Stimulated activated CD4-positive, alpha-beta T cell treated with anti-CD3 and anti-CD28 coated beads, Interleukin-15, amount 100 ng/mL, for 1 hour (primary cell): ENCODE measurements at places on chromosomes 4 and X.
A peak's percentile ranks its signal among the peaks of the same experiment; 100 is the strongest.

- DNase-seq: no peak
Observed at GRCh38 chr4:38387348-38387747, 276.7 kb upstream of the KLF3 start.

- DNase-seq: no peak
Observed at GRCh38 chrX:121457096-121457495, 409.7 kb downstream of the GLUD2 start.

GRCh38 chr4:157265281-157265680 lies 44.8 kb downstream of the GRIA2 start:
- no peak for DNase-seq

- no peak for DNase-seq
Observed at GRCh38 chr4:42460043-42460442, 62.8 kb downstream of the SHISA3 start.

DNA sequence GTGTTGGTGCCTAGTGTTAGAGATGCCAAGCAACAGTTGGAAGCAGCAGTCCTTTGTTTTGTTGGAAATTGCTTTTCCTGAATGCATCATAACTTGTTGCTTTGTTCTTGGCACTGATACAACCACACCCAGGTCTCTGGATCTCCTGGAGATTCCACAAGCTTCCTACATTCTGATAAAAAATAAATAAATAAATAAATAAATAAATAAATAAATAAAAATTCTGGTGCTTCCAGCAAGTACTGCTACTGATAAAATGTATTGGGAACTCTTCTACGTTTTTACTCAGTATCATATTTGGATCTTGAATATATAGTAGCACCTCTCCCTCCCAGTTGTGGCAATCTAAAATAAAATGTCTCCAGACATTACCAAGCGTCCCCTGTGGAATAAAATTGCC lies 62.7 kb upstream of the GRID2 start:
- no peak for DNase-seq

- DNase-seq: no peak
Observed at GRCh38 chr4:87937523-87937922, 38.0 kb upstream of the SPP1 start.

DNA sequence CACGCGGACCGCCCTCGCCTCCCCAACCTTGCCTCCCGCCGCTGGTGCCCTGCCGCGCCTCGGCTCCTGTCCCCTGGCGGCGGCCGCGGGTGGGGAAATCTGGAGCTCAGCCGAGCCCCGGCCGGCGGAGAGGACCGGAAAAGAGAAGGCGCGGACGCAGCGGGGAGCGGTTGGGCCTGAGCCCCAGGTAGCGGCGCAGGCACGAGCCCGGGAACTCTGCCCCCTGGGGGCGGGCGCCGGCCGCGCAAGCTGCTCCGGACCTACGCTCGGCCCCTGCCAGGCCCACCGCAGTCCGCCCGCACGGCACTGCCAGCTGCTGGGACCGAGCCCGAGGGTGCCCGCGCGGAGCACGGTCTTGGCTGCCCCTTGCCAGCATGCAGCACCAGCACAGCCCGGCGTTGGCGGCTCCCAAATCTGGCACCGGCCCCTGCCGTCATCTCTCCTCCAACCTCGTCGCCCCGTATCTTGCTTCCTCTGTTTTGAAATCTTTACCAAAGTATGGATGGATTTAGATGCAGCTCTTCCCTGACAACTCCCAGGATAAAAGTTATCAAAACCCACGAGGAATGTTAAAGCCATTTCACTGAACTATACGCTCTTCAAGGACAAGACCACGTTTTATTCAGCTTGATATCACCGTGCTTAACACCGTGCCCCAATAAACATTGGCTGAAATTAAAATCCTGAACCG lies at the start of gene PRSS12:
TSS of gene PRSS12 (minus strand) at position 161 of the 691 bp plus-strand sequence. CDS start 283 bp downstream, outside the sequence.
- DNase-seq: no peak

DNA sequence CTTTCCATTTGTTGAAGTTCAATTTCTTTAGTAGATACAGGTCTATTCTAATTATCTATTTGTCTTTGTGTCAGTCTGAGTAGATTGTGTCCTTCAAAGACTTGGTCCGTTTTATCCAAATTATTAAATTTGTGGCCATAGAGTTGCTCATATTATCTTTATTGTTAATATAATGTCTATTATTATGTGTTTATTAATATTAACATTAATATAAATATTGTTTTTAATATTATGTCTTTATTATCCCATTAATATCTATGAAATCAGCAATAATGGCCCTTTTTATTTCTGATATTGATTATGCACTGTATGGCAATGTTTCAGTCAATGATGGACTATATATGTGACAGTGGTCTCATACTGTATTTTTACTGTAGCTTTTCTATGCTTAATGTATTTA lies 2067.3 kb upstream of the AGA start:
- no peak for DNase-seq

- DNase-seq: no peak
Observed at GRCh38 chr4:170248029-170248428, 158.3 kb upstream of the AADAT start.

DNA sequence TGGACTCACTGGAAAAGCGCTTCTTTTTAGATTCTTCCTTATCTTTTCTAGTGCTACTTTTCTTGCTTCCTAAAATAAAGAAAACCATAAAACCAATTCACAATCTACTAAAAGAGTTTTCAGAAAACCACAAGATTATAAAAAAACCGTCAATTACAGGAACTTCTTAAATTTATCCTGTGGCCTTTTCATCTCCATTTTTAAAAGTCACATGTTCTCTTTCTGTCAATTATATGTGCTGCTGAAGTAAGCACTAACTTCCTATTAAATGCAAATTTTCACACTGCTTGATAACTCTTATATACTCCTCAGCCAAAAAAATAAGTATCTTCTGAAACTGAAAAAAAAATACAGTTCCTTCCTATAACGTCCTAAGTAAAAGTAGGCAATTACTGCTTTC lies 32.8 kb downstream of the CENPC start:
- DNase-seq: no peak

DNA sequence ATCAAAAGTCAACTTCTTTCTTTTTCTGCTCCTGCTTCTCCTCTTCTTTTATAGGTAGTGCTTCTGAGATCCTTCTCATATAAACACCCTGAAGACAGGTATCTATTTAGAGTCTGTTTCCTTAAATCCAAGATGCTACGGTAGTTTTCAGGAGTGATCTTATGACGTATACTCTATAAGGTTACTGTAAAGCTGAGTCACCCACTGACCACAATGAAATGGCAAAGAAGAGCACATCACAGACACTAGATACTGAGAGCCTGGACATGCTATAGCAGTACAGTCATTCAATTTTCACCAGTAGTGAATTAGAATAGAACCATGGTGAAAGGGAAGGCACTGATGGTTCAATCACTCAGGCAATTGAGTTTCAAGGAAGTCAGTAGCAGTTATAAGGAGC lies 412.5 kb downstream of the ADAM29 start:
- DNase-seq: no peak

DNA sequence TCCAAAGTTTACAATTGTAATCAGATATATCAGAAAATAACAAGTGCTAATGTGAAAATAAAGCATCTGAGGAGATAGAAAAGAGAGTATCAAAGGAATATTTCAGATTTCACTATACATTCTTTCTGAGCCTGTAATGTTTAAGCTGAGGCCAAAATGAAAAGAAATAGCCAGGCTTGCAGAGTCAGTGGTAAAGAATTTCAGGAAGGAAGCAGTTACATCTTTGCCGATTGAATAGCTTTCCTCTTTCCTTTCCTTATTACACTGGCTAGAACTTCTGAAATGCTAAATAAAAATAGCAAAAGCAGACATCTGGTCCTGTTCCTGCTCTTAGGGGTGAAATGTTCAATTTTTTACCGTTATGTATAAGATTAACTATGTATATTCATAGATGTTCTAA lies 1441.6 kb upstream of the PCDH7 start:
- no peak for DNase-seq

GRCh38 chr4:114180481-114180880 lies 201.0 kb upstream of the ARSJ start:
- DNase-seq: peak; percentile 29

DNA sequence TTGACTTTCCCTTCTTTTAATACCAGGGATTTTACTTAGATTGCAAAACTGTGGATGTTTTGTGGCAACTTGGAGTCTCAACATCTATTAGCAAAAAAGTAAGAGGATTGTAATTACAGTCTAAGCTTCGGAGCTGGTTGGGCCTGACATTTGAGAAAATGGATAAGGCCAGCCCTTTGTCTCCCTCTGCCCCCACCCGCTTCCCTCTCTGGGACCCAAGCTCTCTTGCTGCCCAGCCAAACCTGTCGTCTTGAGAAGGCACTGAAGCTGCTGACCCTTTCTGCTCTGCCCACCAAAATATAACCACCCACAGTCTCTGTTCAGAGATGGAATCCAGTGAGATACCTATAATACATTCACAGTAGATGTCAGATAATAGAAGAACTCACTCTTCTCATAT lies 49.6 kb downstream of the SHROOM3 start:
- DNase-seq: no peak

GRCh38 chr4:22456291-22456690 lies 59.6 kb downstream of the ADGRA3 start:
- DNase-seq: no peak

- no peak for DNase-seq
Observed at GRCh38 chr4:177511611-177512010, 69.4 kb upstream of the AGA start.

GRCh38 chr4:168514249-168514852 lies 17.5 kb downstream of the PALLD start:
- DNase-seq: no peak

DNA sequence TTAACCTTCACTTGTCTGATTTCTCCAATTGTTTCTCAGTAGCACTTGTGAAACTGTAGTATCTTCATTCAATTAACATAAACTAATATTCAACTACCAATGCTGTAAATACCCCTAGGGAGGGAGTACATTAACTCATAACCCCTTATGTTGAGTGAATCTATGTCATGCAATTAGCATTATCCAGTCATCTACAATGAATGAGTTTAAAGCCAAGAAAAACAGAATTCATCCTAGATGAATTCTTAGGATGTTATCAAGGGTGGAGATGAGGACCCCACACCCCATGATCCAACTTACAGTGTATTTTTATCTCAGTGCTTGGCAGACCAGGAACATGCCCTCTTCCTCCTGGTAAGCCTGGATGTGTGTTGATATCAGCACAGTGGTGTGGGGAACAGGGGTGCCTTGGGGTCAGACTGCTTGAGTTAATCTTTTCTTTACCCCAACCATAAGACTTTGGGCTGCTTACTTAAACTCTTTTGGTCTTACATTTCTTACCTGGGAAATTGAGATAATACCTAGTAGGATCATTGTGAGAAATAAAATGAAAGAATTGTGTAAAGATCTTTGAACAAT lies 62.1 kb upstream of the SCOC start:
- DNase-seq: no peak

- no peak for DNase-seq
Observed at GRCh38 chr4:86554646-86555045, 39.5 kb upstream of the PTPN13 start.

DNA sequence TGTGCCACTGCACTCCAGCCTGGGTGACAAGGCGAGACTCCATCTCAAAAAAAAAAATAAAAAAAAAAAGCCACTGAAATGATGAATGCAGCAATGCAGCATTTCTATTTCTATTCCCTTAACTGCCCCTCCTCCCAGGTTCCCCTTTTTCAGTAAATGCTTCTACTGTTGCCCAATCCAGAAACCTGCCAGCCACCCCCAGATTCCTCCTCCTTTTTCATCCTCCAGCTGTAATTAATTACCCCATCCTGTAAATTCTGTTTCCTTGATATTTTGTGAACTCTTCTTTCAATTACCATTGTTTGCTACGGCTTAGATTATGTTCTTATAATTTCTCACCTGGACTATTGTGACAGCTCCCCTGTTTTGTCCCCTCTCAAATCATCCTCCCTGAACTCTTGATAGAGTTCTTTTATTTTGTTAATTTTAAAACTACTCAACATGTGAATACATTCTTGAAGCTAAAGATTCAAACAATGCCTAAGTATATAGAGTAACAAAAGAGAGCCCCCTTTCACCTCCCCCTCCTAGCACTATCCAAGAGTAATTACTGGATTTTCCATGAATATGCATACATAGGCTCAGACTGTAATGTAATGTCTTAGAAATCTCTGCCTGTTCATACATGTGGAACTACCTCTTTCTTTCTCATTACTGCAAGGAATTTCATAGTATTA lies 140.6 kb upstream of the GPC4 start:
- DNase-seq: no peak

DNA sequence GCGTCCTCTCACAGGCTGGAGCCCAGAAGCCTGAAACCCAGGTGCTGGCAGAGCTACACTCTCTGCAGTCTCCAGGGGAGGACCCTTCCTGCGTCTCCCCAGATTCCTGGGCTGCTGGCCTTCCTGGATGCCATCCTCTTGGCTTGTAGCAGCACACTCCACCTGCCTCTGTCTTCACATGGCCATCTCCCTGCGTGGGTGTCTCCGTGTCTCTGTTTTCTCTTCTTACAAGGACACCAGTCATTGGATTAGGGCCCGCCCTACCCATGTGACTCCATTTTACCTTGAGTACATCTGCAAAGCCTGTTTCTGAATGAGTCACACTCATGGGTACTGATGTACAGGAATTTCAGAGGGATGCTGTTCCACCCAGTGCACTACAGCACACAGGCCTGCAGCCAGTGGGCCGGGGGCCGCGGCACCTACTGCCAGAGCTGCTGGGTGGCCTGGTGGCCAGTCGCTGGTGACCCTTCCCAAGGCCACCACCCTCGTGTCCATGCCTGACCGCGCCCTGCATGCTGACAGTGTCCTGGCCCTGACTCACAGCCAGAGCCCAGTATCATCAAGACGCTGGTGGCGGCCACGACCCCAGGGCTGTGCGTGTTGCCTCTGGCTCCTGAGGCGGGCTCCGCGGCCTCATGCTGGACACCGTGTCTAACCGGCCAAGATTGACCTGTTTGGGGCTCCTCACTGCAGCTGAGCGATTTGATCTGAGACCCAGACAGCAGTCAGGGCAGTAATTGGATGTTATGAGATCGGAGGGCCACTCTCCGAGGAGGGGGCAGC lies 63.6 kb upstream of the NKX1-1 start:
- no peak for DNase-seq

DNA sequence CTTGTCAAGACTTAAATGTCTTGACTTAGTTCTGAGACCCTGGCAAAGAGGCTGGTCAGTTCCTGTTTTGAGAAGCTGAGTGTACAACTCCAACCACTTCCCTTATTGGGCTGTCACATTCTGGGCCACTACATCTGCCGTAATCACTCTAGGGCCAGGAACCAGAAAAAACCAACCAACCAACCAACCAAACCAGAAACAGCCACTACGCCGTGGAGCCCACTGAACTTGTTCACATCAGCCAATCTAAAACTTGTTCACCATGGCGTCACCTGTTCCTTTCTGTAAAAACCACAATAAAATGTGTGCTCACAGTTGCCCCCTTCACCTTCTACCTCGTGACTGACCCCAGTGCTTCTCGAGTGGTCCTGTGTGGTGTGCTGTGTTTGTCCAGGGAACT lies 107.3 kb downstream of the JADE1 start:
- DNase-seq: no peak

GRCh38 chrX:49040376-49040955 lies 2.7 kb downstream of the TFE3 start:
- DNase-seq: no peak

DNA sequence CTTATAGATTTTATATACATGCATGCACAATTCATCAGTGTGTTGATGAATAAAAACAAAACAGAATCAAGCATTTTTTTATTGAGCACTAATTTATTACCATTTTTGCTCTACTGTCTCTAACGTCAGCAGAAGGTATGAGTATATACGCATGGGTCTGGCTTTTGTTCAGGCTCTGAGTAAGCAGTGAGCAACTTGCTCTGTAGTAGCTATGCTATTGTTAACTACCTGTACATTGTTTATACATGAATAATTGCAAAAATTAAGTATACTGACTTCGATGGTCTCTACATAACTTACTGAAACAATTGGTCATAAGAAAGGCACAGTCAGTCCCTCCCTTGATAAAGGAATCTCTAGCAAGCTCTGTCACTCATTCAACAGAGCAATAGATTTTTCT lies 122.9 kb downstream of the RS1 start:
- DNase-seq: no peak
